ENCODE measurements at places on chromosomes 7 and 10.

DNA sequence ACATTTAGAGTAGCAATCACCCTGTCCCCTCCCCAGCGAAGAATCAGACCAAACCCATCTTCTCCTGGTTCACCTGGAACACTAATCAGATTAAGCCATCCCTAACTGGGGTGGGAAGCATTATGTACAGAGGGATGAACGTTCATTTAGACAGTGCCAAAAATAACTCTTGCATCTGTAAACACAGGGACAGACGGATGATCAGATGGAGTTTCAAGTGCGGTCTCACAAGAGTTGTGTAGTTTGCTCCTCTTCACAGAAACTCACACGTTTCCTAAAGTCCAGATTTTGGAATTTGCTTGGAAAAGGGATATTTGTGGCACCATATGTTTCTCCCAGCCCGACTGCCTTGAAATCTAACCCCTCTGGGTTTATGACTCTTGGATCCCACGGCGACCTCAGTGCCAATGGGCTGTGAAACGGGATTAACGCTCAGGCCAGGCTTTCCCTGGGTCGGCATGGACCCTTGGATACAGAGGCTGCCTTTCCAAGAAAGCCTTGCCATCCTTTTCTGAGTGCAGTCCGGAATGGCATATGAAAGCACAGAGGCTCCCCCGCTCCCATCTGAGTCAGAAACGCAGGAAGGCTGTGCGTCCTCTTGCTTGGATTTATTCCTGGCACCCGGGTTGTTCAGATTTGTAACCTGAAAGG lies 293.2 kb upstream of the HABP2 start:
- DNase-seq = no peak

DNA sequence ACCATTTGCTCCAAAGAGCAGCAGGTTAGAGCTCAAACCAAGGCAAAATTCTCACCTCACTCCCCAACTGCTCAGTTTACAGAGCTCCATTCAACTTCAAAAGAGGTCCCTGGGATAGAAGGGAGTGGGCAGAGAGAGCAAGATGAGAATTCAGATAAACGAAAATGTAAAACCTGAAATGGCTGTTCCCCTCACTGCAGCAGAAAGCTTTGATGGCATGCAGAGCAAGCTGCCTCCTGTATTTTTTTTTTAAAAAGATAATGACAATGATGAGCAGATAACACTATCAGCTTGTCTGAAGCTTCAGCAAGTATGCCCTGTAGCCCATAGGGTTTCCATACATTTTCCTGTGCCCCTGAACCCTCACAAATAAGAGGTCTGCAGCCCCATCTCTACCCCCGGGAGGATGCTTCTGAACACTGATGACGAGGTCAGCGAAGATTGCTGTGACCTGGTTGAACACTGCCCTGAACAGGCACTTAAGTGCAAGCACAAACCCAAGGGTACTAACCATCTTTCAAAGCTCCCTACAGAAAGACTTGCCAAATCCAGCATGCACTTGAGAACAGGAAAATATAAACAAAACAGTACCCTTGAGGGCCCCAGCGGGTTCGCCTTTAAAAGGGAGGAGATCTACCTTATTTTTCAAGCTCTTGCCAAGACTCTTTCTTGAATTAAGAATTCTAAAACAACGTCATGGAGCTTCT lies 81.3 kb downstream of the GLI3 start:
- no peak for DNase-seq

GRCh38 chr10:84296091-84296981 lies 32.1 kb upstream of the CCSER2 start:
- DNase-seq = no peak

GRCh38 chr7:152527610-152528032 lies 91.8 kb upstream of the KMT2C start:
- no peak for DNase-seq

- no peak for DNase-seq
Observed at GRCh38 chr10:19891429-19891828, 75.2 kb downstream of the PLXDC2 start.

DNA sequence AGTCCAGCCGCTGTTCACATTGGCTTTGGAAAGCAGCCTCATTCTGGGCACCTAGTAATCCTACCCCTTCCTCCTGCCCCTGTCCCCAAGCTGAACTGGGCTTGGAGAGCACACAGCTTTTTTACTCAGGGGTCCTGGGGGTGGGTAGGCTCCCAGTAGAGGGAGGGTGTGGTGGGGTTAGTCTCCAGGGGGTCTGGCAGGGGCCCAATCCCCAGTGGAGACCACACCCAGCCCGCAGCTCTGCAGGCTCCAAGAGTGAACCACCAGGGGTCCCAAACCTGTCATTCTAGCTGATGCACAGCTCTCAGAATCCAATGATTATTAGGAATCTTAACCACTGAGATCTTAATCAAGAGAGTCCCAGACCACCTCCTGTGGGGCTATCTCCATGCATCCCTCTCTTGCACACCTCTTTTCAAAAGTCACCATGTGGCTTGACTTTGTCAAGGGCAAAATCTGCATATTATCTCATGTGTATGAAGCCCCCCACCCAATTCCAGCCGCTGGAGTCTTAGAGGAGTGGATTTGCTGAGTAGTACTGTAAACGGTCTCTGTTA lies 2.7 kb downstream of the HOXA11 start:
- DNase-seq = peak; percentile 54

- DNase-seq = no peak
Observed at GRCh38 chr7:152752200-152752912, 7.2 kb upstream of the ACTR3B start.

DNA sequence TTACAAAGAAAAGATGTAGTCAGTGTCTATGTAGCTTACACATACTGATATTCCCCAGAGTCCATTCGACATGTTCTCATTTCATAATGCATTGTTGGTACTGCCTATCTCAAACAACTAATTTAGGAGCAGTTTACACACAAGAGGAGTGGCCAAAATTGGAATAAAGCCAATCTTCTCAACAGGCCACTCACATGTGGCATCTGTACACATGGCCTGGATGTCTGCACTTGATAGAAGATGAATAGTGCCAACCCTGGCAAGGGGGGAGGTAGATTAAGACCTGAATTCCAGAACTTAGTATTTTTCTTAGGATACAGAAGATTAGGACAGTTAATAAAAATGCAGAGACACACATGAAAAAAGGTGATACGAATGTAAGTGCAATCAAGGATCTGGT lies 125.3 kb upstream of the STARD3NL start:
- DNase-seq = no peak

DNA sequence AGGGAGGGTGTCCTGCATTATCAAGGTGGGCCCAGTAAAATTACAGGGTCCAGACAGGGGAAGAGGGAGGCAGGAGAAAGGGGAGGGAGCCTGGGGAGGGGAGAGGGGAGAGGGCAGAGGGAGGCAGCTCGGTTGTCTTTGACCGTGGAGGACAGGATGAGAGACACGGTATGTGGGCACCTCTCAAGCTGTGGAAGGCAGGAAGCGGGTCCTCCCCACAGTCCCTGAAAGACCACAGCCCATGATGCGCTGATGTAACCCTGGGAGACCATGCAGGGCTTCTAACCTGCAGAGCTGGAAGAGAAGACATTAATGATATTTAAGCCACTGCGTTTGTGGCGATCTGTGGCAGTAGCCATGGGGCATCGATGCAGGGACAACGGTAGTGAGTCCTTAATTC lies 27.2 kb upstream of the MNX1 start:
- no peak for DNase-seq

- DNase-seq = no peak
Observed at GRCh38 chr7:7104971-7105370, 77.4 kb upstream of the C1GALT1 start.

DNA sequence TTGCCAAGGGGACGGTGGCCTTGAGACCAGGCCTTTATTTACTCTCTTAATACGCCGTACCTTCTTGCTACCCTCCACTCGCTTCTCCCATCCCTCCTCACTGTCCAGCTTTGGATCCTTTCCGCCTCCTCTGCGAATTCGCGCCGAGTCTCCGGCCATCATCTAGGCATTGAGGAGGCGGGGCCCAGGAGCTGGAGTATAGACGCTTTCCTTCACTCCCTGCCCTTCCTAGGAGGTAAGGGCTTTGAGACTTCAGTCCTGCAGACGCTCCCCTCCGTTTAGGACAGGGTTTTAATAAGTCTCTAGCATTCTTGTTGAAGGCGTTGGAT lies 538 bp downstream of the TFAM start:
- no peak for DNase-seq

- DNase-seq = no peak
Observed at GRCh38 chr7:9778367-9778766, 1195.3 kb upstream of the PHF14 start.

DNA sequence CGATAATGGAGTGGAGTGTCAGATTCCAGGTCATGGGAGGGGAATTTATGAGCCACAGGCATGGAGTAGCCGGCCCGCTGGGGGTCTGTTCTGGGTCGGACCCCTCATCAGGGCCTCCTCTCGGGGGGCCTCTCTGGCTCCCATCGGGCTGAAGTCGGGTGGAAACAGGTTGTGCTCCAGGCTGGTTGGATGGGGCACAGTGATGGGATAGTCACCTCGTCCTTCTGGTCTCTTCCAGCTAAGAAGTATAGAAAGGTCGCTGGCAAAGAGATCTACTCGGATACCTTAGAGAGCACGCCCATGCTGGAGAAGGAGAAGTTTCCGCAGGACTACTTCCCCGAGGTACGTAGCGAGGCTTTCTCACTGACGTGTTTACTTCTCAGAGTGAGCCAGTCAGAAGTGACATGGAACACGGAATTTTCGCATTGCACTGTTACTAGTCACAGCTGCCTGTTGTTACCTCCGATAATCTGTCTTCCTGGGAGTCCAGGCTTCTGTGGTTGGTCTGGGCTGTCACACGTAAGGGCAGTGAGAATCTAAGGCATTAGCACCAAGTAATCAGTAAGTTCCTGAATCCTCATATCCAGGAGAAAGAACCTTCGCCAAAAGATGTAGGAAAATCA lies 88.3 kb downstream of the NKX6-2 start:
- DNase-seq = peak; percentile 48

- no peak for DNase-seq
Observed at GRCh38 chr7:139103057-139103815, 6.3 kb downstream of the ZC3HAV1 start.

DNA sequence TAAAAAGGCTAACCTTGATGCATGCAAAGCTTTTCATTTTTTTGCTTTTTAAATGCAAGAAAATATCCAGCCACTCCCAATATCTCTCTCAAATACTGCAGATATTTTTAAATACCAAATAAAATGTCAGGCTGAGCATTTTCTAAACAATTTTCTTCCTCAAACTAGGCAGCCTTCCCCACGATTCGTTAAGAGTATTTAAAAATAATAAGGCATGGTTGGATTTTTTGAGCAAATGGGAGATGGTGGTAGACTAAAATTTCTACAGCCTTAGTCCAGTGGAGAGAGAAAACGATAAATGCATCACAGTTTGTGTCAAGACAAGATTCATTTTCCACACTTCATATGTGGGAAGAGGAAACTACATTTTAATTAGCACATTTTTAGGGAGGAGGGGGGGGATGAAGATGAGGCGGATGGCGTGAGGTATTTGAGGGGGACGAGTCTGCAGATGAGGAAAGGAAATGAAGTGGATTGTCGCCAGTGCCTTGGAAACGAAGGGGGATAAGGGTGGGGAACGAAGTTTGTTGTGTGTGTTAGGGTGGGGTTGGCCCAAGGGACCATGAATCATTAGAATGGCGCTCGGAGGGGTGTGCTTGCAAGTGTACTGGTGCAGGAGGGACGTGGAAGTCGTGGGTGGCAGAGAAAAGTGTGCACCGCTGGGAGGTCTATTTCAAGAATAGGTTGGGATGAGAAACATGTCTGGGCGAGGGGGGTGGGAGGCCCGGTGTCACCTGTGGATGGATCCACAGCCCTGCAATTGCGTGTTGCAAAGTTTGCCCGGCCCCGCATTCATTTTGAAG lies 1.2 kb upstream of the ADD3 start:
- no peak for DNase-seq

GRCh38 chr10:24670964-24671670 lies 52.6 kb downstream of the ARHGAP21 start:
- no peak for DNase-seq

- no peak for DNase-seq
Observed at GRCh38 chr7:127208860-127209259, 43.9 kb downstream of the GRM8 start.

- no peak for DNase-seq
Observed at GRCh38 chr10:129728246-129728820, 235.7 kb downstream of the EBF3 start.

DNA sequence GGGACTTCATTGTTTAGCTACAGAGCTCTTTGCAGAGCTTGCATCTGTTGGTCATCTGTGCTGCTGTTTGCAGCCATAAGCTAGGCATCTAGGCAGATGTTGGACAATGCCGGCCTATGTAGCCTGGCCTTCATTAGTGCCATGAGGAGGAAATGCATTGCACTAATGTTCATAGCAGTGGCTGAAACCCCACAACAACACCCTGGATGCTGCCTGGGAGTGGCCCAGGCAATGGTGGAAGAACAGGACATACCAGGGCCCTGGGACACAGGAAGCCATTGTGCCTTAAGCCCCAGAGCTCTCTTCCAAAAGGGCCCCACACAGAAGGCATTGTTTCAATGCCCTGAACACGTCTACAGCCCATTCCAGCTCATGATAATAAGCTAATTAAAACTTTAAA lies 131.5 kb upstream of the LYZL1 start:
- DNase-seq = no peak

DNA sequence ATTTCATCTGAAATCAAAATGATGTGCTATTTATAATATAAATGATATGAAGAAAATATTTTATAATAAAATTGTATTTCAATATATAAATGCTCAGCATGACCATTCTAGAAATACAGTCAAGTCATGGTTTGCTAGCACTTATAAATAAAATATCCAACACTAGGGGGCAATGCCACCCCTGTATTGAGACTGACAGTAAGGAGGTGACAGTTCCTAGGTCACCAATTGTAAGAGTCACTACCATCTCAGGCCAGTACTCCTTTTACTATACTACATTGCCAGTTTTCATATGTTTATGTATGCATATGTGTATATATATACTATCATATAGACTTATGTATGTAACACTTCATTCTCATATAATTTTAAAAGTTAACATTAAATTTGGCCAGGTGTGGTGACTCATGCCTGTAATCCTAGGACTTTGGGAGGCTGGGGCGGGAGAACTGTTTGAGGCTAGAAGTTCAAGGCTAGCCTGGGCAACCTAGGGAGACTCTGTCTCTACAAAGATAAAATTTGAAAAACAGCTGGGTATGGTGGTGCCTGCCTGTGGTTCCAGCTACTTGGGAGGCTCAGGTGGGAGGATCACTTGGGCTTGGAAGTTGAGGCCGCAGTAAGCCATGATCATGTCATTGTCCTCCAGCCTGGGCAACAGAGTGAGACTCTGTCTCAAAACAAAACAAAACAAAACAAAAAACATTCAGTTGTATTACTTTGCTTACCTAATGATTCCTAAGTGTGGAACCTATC lies 2.4 kb upstream of the CNOT4 start:
- no peak for DNase-seq

Data from sciatic nerve (tissue), 2 donors.